ENCODE measurements at places on chromosomes 13 and 19.

DNA sequence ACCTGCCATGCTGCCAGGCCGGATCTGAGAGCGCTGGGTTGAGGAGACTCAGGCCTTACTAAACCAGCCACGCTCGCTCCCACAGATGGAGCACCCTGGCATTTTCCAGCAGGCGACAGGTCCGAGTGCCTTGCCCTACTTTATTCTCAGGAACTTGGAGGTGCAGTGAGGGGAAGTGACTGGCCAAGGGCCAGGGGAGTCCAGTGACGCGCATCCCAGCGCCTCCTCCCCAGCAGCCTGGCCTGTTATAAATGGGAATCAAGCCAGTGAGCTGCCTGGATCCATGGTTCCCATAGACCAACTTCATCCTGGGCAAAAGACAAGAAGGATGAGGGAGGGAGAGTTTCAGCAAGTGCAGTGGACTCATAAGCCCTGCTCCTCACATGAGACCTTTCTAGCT is 35.5 kb downstream of the TMED1 start:
- no peak for DNase-seq

DNA sequence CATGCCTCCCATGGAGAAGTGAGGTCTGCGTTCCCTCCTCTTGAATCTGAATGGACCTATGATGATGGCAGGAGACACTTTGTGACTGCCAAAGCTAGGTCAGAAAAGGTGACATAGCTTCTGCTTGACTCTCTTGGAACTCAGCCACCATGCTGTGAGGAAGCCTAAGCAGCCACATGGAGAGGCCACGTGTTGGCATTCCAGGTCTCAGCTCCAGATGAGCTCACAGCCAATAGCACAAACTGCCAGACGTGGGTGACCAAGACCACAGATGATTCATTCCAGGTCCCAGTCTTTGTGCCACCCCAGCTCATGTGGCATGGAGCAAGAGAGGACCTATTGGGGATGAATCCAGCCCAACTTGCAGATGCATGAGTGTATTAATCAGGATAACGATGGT is 8.7 kb upstream of the GGACT start:
- no peak for DNase-seq

GRCh38 chr19:44809577-44810233 is 802 bp downstream of the BCAM start:
- DNase-seq = no peak

- DNase-seq = no peak
These were observed 4.8 kb upstream of the SMG9 start for GRCh38 chr19:43759515-43759914.

DNA sequence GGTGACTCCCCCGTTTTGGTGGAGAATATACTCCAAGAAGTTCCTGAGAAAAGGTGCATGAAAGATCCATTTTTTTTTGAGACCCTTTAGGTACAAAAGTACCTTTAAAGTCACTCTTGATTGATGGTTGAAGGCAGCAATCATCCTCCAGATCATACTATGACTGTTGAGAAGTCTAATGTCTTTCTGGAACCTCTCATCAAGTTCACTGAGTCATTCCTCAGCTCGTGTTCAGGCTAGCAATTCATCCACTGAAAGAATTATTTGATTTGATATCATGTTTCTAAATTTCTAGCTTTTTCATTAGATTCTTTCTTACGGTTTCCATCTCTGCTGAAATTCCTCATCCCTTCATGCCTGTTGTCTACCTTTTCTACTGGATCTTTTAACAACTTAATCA is 65.1 kb upstream of the GJB6 start:
- DNase-seq = no peak

DNA sequence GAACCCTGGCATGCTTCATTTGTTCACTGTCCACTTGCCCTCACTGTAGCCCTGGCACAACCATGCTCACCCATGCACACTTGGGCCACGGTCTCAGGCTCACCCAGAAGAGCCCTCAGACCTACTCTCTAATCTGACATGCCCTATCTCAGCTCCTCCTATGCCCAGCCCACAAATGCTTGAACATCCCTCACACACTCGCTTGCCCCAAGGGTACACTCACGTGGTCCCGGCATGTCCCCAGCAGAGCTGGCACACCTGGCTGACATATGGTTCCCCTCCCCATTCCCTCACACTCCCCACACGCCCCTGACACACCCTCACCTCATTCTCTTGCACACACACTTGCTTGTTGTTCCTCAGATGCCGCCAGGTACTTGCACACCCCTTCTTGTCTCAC is 55.7 kb downstream of the MAP4K1 start:
- DNase-seq = no peak

- no peak for DNase-seq
These were observed 8.5 kb downstream of the UBA2 start for GRCh38 chr19:34436716-34437115.

Data from stimulated activated CD4-positive, alpha-beta T cell treated with anti-CD3 and anti-CD28 coated beads, Interleukin-15, amount 100 ng/mL, for 1 hour (primary cell).